ENCODE measurements at places on chromosomes 1 and 21.

DNA sequence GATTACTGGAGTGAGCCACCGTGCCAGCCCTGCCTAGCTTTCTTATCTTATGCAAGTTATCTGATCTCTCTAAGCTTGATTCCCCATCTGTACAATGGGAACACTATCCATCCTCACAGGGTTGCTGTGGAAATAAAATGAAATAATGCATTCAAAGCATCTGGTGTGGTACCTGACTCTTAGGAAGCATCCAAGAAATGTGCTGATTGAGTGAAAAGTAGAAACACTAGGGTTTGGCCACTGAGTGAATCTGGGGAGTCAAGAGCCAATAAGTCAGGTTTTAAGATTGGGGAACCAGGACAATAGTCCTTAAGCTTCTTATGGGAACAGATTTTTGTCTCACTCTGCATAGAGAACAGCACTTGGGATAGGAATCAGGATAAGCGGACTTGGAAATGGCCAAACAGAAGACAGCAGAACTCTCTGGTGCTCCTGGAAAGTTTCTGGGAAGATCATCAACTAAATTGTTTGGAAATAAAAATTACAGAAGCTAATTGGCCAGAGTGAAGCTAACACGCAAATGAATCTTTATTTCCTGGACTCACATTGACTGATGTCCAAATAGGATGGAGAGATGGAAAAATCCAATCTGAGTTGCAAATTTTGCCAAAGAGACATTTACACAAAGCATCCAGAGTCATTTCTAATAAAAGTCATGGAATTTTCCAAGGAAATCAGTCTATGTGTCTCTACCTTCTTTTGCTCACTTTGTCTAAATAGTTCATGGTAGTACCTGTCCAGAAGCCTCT is 3.3 kb downstream of the PAFAH2 start:
- DNase-seq = no peak

GRCh38 chr1:94621802-94622201 is 80.2 kb upstream of the F3 start:
- no peak for DNase-seq

DNA sequence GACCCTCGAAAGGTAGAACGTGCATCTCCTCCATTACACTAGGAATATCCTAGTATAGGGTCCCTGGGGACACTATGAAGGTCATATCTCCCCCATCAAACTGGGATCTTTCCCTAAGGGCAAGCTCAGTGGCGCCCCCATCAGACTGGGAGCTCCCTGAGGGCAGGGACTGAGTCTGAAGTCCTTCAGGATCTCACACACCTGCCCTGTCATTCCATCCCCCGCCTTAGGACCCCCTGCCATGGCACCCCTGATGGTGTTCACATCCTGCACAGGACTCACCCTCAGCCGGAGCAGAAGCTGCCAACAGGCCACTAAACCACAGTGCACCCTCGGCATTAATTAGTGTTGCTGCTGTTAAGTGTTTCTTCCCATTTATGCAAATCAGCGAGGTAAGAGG is 50.4 kb downstream of the IGSF21 start:
- DNase-seq = no peak

- DNase-seq = no peak
Observed at GRCh38 chr1:221921936-221922335, 180.0 kb upstream of the DUSP10 start.

DNA sequence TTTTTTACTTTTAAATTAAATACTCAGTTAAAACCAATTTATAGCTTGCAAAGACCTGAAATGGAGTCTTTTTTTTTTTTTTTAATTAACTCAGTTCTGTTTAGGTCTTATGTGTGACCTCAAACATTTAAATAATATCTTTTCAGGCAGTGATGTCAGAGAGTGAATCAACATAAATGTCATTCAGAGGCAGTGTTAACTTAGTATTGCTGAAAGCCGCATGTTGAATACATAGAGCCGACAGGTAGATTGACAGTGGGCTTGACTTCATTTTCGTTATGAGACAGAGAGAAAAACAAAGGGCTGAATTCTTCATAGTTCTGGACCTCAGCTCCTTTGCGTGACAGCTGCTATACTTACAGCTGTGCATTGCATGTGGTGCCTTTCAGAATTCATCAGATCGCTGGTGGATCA is 51.5 kb downstream of the PRDM2 start:
- DNase-seq = no peak

DNA sequence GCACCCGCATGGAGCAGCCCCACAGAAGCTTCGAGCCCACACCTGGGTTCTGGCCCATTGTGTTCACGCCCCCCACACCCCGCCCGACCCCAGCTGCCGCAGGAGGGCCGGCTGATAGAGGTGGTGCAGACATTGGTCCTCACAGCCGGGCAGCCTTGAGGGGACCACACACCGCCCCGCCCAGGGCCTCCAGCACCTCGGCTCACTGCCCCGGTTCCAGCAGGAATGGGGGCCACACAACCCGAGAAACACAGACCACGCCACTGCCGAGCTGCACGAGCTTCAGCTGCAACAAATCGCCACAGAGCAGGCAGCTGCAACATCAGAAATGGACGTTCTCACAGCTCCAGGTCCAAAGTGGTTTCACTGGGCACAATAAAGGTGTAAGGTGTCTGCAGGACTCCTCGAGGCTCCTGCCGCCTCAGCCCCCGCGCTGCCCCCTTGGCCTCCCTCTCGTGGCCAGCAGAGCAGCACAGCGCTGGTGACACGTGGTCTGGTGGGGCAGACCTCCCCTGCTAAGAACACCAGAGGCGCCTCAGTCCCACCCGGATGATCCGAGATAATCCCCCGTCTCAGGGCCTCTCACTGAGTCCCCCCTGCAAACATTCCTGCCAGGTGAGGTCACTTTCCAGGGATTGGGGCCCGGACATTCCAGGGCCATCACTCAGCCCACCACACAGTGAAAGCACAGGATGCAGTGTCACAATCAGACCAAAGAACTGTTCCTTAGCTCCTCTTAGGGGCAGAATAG is 62.3 kb upstream of the ADARB1 start:
- DNase-seq = peak; percentile 72

DNA sequence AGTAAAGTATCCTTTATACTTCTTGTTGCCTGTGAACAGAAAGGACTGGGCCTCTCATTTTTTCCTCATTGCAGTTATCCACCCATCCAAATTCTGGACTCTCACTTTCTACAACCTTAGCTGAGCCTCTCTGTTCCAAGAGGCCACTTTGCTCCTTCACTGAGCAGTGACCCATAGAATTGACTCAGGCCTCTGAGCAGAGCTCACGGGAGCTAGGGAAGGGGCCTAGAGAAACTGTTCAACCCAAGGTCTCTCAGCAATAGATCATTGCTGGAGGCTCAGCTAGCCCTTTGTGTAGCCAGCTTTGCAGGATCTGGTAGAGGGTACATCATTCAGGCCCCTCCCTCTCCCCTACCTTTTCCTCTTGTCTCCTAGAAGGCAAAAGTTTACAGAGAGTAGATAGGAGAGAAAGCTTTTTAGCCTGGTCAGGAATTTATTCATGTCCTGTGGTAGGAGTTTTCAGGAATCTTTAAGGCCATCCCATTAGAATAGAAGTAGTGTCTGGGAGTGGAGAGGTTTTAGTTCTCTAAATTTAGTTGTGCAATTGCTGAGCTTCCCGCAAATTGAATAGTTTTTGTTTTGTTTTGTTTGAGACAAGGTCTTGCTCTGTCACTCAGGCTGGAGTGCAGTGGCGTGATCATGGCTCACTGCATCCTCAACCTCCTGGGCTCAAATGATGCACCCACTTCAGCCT is 6.7 kb downstream of the INTS3 start:
- no peak for DNase-seq

DNA sequence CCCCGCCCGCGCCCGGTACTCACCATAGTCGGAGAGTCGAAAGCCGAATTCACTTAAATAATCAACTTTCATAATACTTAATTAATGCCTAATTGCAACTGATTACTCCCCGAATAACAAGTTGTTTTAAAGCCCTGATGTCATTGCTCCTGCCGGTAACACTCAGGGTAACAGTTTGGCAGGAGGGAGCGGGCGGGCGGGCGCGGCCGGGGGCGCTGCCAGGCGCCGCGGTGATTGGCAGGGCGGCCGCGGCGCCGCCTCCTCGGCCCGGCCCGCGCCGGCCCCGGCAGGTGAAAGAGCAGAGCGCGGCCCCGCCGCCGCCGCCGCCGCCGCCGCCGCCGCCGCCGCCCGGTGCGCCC is 102.2 kb downstream of the CASZ1 start:
- DNase-seq = peak; percentile 78

DNA sequence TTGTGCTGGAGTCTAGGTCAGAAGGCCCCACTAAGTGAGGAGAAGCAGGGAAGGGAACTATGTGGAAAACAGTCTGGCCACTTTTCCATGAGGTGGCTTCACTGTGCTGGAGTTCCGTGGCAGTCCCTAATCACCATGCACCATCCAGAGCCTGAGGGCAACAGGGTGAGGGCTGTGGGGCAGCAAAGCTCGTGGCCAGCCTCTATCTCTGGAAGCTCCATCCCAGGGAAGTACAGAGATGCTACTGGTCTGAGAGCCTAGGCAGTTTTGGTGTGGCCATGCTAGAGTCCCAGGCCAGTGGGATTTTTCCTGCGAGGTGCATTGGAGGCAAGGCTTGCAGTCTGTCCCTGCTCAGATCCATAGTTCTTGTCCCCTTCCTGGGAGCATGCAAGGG is 157.3 kb upstream of the LRRC7 start:
- DNase-seq = no peak

- no peak for DNase-seq
Observed at GRCh38 chr21:45584786-45585185, 42.5 kb upstream of the SLC19A1 start.

GRCh38 chr1:28259934-28260802 is 850 bp downstream of the SESN2 start:
- DNase-seq = peak; percentile 39

- no peak for DNase-seq
Observed at GRCh38 chr1:154809436-154810413, 60.4 kb downstream of the KCNN3 start.

GRCh38 chr1:53615101-53615500 is 123.9 kb downstream of the GLIS1 start:
- DNase-seq = no peak

Data from LoVo (cell line).